ENCODE measurements at places on chromosomes 2 and 18.

DNA sequence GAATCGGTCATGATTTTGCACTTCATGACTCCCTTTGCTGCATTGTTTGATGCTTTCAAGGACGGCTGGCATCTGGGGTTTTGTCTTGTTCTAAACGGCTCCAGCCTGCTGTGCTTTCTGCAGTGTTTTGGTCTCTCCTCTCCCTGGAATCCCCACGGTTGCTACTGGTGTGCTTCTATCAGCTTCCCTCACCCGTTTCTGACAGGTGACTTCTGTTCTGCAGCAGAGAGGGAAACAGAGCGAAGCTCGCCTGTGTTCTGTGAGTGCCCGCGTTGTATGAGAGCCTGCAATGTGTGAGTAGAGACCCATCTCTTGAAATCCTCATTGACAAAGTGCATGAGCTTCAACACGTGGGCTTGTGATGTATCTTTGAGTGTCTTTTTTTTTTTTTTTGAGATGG, 102.8 kb downstream of the DCDC2C start:
- no peak for DNase-seq

DNA sequence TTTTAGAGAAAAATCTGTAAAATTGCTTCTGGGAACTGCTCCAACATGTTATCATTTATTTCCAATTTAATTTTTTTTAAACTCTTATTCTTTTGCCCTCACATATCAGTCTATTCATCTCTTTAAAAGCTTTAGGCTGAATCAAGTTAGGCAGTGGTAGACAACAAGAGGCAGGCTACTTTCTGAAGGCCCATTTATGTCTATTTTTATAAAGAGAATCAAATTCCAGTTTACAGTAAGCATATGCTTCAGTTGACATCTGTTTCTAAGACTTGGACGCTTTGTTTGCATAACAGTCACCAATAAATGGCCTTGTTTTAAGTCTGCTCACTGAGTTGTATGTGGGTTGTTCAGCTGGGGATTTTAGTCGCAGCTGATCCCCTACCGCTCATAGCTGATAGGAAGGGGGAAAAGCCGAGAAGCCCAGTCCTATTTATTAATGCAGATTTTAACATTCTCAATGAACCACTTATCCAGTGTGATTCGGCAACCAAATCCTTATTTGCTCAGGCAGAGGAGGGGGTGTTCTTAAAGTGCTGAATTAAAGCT, 260.4 kb upstream of the SIX3 start:
- DNase-seq = no peak

- no peak for DNase-seq
These were observed 269.4 kb upstream of the LRATD1 start for GRCh38 chr2:14363137-14363536.

- DNase-seq = no peak
These were observed 97.7 kb downstream of the XRCC5 start for GRCh38 chr2:216206821-216207220.

GRCh38 chr2:62550461-62550860, 44.5 kb upstream of the TMEM17 start:
- DNase-seq = no peak

- no peak for DNase-seq
These were observed 32.0 kb upstream of the GPR55 start for GRCh38 chr2:230956827-230957755.

GRCh38 chr2:226184940-226185615, 614.5 kb downstream of the IRS1 start:
- no peak for DNase-seq

All from breast epithelium (tissue), 4 donors.